ENCODE measurements at places on chromosomes 6 and 20.

DNA sequence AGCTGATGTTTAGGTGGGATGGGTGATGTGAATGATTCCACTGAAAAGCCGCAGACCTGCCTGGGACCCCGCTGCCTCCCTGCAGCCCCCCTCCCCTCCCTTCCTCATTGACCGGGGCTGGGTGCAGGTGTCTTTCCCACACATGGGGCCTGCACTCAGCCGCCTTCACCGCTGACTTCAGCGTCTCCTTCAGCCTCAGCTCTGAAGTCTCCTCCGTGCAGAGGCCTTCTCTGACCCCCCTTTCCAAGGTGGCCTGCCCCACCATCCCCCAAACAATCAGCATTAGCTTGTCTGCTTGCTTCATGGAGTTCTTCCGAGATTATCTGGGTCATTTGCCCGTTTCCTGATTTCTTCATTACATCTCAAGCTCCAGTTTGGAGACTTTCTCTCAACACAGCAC lies 140.7 kb downstream of the SMOC2 start:
- DNase-seq: no peak

GRCh38 chr20:2006452-2007361 lies 12.8 kb upstream of the PDYN start:
- DNase-seq: peak; percentile 11

DNA sequence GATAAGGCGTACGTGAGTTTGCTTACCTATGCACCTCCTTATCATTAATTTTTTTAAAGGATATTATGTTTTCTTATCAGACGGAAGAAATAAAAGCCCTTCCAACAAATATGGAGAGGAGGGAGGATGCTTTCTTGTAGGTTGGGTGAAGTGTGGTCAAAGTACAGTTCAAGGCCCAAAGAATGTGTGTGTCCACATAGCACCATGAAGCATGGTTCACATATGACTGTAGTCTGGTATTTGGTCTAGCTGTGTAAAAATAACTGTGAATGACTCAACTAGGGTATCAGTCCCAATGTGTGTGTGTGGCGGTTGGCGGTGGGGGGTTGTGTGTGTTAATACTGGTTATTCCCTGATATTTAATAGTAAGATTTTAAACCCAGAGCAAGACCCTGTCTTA lies 212.7 kb downstream of the TMEM242 start:
- DNase-seq: no peak

DNA sequence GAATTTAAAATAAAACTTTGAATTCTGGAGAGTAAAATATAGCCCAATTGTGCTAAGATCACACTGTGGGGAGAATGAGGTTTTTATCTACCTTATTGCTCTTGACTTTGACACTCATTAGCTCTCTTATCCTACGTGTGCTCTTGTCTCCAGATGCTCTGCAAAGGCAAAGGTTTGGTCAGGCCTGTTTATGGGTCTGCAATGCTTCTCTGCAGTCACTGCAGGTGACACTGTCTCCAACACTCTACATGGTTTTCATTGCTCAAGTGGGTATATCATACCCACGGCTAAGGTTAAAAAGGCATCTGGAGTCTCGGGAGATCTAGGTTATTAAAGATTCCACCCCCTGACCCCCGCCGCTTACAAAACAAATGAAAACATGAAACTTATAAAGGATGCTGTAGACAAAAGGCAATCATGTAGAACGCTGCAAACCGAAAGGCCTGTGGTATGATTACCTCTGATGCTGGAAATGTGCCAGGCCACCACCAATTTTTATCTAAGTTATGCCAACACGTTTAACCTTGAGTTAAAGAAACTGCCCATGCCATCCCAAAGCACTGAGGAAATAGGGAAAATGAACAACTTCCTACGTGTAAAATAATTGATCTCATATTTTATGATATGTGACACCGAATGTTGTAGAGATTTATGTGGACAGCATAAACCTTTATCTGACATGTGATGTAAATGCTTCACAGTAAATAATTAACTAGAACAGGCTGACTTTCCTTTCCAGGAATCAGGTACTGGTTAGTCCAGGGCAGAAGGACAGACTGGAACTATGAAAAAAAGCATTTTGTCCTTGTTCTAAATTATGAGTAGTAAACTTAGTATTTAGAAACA lies 238.2 kb upstream of the NOX3 start:
- DNase-seq: no peak

DNA sequence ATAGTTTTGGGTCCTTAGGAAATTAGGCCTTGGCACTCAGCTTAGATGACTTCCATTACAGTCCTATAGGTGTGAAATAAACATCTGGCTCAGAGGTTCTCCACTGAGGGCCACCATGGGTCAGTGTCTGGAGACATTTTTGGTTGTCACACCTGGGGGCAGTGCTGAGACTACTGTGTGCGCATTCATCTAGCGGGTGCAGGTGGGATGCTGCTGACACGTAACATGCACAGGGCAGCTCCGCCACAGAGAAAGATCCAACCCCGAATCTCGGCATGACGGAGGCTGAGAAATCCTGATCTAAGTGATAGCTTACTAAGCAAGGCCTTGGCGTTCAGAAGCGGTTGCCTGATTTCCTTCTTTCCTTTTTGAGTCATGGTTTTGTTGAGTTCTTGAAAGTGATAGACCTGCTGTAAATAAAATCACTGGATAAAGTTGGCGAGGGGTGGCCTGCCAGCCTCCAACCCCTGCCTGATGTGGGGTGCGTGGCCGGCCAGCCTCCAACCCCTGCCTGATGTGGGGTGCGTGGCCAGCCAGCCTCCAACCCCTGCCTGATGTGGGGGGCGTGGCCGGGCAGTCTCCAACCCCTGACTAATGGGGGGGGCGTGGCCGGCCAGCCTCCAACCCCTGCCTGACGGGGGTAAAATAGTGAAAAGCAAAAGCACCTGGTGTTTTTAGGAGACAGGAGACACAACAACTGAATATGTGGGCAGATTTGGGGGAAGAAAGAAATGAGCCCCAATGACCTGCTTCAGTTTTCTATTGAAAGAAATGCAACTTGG lies 158.1 kb downstream of the CDH26 start:
- no peak for DNase-seq

- DNase-seq: no peak
Observed at GRCh38 chr20:46283426-46284039, 24.8 kb downstream of the CDH22 start.

- DNase-seq: no peak
Observed at GRCh38 chr6:90387826-90388225, 91.2 kb upstream of the BACH2 start.

DNA sequence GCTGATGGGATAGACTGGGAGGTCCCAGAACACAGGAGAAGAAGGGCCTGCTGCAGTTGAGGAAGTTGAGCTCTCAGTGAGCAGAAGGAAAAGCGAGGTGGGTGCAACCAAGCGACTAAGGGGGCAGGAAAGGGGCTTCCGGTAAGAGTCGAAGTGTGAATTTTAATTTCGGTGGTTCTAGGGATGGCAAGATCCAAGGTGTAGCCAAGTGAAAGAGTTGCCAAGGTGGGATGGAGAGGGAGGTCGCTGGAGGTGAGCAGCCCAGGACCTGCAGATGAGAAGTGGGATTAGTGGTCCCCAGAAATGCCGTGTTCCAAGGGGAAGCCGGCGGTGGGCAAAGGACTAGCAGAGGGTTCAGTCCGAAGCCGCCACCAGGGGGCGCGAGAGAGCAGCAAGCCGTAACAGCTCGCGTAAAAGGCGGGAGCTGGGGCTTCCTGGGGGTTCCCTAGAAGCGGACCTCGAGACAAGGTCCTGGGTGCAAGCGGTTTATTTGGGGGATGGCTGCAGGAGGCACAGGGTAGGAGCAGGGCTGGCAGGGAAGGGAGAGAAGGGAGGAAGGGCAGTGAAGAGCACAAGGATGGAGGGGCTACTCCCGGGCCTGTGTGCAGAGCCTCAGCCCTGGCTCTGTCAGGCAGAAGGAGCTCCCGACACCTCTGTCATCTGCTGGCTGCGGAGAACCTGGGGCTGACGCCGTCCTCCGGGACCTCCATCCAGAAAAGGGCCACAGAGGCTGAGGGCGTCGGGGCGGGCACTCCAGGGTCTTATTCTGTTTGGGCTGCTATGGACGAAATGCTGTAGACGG lies 103.6 kb downstream of the PAX1 start:
- peak; percentile 3 for DNase-seq

GRCh38 chr20:13022401-13023155 lies 13.8 kb downstream of the SPTLC3 start:
- no peak for DNase-seq

DNA sequence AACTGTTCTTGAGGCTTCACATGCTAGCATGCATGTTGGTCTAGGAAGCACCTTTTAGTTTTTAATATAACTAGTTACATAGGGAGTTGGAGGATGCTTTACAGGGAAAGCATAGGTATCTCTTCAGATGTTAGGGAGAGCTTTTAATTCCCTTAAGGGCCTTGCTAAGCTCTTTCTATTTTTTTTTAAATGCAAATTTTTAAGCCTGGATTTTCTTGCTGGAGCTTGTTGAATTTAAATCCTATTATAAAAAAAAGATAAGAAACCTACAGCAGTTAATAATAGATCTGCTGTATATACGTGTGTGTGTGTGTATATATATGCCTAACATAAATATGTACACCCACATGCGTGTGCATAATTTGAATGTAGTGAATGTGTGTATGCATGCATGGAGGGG lies 79.0 kb downstream of the FIG4 start:
- DNase-seq: no peak

DNA sequence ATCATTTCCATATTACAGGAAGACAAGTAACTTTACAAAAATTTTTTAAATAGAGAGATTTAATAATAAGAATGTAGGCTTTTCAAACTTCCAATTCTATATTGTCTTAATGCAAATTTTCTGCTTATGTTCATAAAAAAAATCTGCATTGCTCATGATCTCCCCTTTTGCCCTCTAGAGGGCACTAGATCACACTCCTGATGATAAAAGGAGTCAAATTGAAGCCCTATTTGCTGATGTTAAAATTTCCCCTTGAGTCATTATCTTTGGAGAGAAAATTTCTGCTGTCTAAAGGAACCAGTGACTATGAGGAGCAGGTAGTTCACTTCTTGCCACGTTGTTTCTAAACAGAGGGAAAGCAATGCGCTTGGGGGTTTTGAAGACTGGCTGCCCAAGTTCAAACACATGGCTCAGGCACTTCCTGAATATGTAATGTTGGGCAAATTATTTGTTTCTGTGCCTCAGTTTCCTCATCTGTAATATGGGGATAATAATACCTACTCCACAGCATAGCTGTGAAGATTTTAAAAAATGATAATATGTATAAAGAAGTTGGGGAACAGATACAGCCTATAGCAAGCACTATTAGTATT lies 874.2 kb downstream of the TFAP2A start:
- DNase-seq: no peak

DNA sequence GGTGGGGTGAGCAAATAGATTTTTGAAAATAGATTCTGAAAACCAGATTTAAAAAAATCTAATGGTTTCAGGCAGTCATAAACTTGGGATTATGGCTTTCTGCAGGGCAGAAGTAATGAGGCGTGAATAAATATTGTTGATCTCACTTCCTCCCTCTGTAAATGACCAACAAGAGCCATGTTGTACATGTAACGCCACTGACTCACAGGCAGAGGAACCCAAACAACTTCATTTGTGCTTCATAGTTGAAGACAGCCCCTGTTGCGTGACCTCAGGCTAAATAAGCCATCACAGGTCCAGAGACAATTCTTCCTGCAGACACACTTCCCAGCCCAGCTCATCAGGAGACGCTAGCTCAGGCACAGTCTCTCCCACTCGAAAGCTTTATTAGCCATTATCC lies 59.1 kb upstream of the F13A1 start:
- DNase-seq: no peak

- no peak for DNase-seq
Observed at GRCh38 chr6:599576-600448, 57.1 kb downstream of the HUS1B start.

GRCh38 chr6:108174371-108175175 lies 8.8 kb downstream of the NR2E1 start:
- no peak for DNase-seq

DNA sequence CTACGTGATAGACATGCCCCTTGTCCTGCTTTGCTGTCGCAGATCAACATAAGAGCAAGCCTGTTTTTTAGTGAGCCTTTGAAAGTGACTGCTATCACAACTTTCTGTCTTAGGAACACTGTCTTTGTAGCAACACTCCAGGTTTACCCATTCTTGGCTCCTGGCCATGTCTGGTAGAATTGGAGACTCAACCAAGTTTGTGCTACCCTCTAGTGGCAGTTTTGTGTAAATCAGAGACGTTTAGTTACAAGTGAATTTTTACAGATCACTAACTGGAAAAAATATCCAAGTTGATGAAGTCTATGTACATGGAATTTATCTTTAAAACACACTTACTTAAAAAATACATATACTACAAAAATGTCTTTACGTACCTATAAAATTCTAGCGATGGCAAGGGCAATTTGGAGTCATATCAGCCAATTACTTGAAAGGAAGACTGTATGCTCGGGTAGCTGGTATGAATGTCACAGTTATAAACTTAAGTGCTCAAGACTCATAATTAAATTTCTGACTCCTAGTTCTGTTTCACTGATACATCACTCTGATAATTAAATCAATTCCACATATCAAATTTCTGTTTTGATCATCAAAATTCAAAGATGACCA lies 101.4 kb downstream of the ADGB start:
- DNase-seq: peak; percentile 11

- no peak for DNase-seq
Observed at GRCh38 chr6:81802356-81802755, 49.9 kb upstream of the TENT5A start.

GRCh38 chr6:123908797-123909196 lies 105.1 kb downstream of the NKAIN2 start:
- no peak for DNase-seq

GRCh38 chr6:118277631-118278030 lies 270.5 kb upstream of the PLN start:
- DNase-seq: no peak

GRCh38 chr20:19789446-19789845 lies 31.4 kb downstream of the RIN2 start:
- DNase-seq: no peak

DNA sequence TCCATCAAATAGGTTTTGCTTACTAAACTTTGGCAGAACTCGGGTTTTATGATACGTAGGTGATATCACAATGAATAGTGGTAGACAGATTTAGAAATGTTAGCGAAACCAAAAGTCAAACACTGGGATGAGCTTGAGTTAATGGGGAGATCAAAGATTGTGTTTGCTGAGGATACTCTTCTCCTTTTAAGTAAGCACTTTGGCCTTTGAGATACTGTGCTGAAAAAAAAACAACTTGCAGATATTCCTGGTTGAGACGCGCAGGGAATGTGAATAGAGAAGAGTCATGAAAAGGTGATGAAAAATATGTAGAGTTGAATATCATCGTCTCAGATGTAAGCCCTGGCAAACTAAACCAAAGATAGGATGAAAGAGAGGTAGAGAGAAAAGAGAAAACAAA lies 48.3 kb downstream of the TRMT11 start:
- no peak for DNase-seq
